NCI-H82 (cell line): ENCODE measurements at places on chromosomes 16 and 17.

DNA sequence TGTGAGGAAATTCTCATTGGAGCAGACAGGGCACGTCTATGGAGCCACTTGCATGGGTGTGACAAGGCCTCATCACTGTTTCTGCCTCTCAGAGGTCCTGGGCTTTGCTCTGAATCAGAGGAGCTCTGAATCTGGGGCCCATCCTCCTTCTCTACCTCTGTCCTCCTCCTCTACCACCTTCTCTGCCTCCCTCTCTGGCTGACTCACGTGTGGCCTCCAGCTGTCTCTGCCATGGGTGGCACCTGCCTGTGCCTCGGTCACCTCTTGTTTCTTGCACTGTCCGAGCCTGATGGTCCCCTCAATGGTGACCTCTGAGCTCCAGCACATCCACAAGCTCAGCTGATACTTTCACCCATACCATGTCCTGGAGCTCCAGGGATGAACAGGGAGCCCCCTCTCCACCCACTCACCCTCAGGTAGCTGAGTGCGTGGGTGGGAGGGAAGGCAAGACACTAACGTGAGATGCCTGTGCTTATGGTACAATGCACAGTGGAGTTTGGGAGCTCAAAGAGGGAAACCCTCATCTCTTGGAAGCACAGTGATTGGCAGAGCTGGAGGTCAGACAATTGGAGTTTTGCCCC is 116.4 kb upstream of the CRHR1 start:
- DNase-seq, result no peak

GRCh38 chr17:64357191-64357981 is 33.3 kb downstream of the PECAM1 start:
- peak; percentile 91 for DNase-seq

DNA sequence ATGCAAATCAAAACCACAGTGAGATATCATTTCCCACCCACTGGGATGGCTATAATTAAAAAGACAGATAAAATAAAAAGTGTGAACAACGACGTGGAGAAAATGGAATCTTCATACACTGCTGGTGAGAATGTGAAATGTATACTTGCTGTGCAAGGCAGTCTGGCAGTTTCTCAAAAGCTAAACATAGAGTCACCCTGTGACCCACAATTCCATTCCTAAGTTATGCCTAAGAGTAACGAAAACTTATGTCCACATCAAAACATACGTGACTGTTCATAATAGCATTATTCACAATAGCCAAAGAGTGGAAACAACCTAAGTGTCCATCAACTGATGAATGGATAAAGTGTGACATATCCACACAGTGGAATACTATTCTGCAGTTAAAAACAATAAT is 38.1 kb upstream of the VPS4A start:
- DNase-seq, result no peak

- no peak for DNase-seq
These were observed 11.0 kb upstream of the XYLT1 start for GRCh38 chr16:17481736-17482135.
